ENCODE measurements at places on chromosomes 2 and 18. TPM values are rescaled to one million over a fixed set of nuclear protein-coding genes. Genes with fewer than 3 reads are reported as not detected.

The PPP1R7 gene
- 60.8 TPM for total RNA-seq

The ME2 gene
- 39.6 TPM for total RNA-seq

The EFR3B gene
- 0.77 TPM for total RNA-seq

The TBR1 gene
- total RNA-seq: 0.09 TPM

The GPR75 gene
- 4.7 TPM for total RNA-seq

The WDFY1 gene
- total RNA-seq: 68.7 TPM

The INHA gene
- total RNA-seq: not detected

The TEKT4 gene
- total RNA-seq: not detected

The TNFRSF11A gene
- total RNA-seq: 11.1 TPM

The TFPI gene
- total RNA-seq: 286 TPM

The UGT1A4 gene
- total RNA-seq: not detected

The KCNK3 gene
- total RNA-seq: not detected

The POTEI gene
- 0.16 TPM for total RNA-seq

The SALL3 gene
- not detected for total RNA-seq

The SPATA3 gene
- not detected for total RNA-seq

The TMEM17 gene
- total RNA-seq: 1.2 TPM

The RGPD4 gene
- total RNA-seq: 0.09 TPM

The ALPG gene
- total RNA-seq: not detected

The LPIN2 gene
- 24.4 TPM for total RNA-seq

The PLEK gene
- 0.11 TPM for total RNA-seq

The DPYSL5 gene
- total RNA-seq: not detected

The AQP4 gene
- total RNA-seq: not detected

The CREG2 gene
- total RNA-seq: 0.88 TPM

The TGIF1 gene
- total RNA-seq: 75.6 TPM

The MYOM1 gene
- total RNA-seq: not detected

The NAT8 gene
- total RNA-seq: not detected

The MYL12A gene
- 793 TPM for total RNA-seq

The SFT2D3 gene
- total RNA-seq: 4.4 TPM

The TNFAIP6 gene
- total RNA-seq: not detected

The MAL gene
- not detected for total RNA-seq

The RASGRP3 gene
- 42.1 TPM for total RNA-seq

The GREB1 gene
- 0.23 TPM for total RNA-seq

The C2orf78 gene
- total RNA-seq: not detected

The CEP76 gene
- 8.8 TPM for total RNA-seq

The DUSP19 gene
- 1.9 TPM for total RNA-seq

The FKBP7 gene
- total RNA-seq: 18.3 TPM

The PPP1R1C gene
- total RNA-seq: not detected

The SULT1C2 gene
- total RNA-seq: not detected

The RPS27A gene
- total RNA-seq: 939 TPM

The SIX3 gene
- total RNA-seq: not detected

The B3GNT7 gene
- 1.2 TPM for total RNA-seq

The FASTKD2 gene
- 24.1 TPM for total RNA-seq

The PIEZO2 gene
- total RNA-seq: 11.2 TPM

The NEU4 gene
- total RNA-seq: not detected

The GKN1 gene
- not detected for total RNA-seq

The TMEM247 gene
- total RNA-seq: not detected

The ANKRD62 gene
- total RNA-seq: not detected

The AUP1 gene
- 103 TPM for total RNA-seq

The IL36G gene
- not detected for total RNA-seq

The NTSR2 gene
- total RNA-seq: not detected

The VAMP8 gene
- 35.8 TPM for total RNA-seq

The MDH1B gene
- total RNA-seq: not detected

The EMILIN1 gene
- 16.6 TPM for total RNA-seq

The ITGA6 gene
- 174 TPM for total RNA-seq

The ZC3H6 gene
- 3.0 TPM for total RNA-seq

The PIGN gene
- 31.1 TPM for total RNA-seq

The ITGB6 gene
- not detected for total RNA-seq
